ENCODE measurements at places on chromosomes 6 and 20.
A peak's percentile ranks its signal among the peaks of the same experiment; 100 is the strongest.

GRCh38 chr20:9919271-9920014 is 80.6 kb upstream of the PAK5 start:
- DNase-seq = no peak

DNA sequence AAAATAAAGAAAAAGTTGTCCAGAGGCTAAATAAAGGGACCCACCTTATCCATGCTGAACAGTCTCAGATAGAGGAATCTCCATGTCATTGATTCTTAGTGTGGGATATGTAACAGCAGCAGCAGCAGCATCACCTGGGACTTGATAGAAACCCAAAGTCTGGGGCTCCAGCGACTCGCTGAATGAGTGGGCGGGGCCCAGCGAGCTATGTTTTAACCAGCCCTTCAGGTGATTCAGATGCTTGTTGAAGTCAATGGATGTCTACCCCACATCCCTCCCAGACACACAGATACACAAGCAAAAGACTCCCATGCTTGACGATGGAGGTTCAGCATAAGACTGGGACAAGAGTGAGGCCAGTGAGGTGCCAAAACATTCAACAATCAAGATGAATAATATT is 298.6 kb downstream of the UBE3D start:
- DNase-seq = no peak

DNA sequence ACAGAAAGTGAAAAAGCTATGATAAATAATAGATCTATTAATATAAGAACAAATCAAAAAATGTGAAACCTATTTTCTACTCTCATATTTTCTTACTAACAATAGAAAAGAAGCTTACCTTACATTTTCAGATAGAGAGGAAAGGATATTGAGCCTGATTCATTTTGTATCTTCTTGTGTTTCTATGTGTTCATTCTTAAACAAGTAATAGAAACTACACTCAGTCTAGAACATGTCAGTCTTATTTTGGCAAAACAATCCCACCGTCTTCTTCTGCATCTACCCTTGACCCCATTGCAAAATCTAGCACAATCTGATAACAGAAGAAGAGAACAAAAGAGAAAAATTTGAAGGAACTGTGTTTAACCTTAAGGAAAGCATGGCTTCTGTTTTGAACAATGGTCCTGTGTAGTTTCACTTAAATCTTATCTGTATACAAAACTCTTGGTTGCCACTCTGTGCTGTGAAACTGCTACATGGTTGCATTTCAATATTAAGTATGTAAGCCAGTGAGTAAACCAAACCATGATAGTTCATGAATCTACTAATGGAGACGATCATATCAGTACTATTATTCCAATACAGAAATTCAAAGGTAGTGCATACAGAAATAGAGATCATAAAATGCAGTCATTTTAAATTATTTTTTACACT is 69.5 kb upstream of the LGSN start:
- DNase-seq = no peak

- DNase-seq = no peak
Measured at GRCh38 chr6:35968821-35969220, 47.9 kb upstream of the SRPK1 start.

- no peak for DNase-seq
Measured at GRCh38 chr20:54622333-54623295, 147.2 kb downstream of the DOK5 start.

DNA sequence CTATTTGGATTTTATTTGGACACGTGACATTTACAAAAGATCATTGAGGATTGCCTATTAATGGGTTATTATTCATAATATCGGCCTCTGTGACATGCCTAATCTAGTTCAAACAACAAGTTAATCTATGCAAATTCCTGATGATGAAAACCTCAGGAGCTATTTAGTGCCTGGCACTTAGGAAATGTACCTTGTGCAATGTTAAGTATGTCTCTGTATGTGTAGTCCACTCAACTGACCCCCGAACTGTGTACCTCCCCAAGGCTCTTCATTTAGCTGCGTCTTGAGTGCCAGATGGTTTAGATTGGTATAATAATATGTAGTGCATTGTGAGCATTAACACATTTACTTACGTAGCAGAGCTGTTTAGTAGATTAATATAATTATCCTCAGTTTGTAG is 6.9 kb downstream of the LAMA2 start:
- no peak for DNase-seq

- no peak for DNase-seq
Measured at GRCh38 chr20:57000441-57000968, 265.9 kb downstream of the BMP7 start.

- DNase-seq = no peak
Measured at GRCh38 chr6:34463849-34464248, 2.0 kb upstream of the PACSIN1 start.

- no peak for DNase-seq
Measured at GRCh38 chr6:110661414-110661813, 153.9 kb downstream of the CDK19 start.

DNA sequence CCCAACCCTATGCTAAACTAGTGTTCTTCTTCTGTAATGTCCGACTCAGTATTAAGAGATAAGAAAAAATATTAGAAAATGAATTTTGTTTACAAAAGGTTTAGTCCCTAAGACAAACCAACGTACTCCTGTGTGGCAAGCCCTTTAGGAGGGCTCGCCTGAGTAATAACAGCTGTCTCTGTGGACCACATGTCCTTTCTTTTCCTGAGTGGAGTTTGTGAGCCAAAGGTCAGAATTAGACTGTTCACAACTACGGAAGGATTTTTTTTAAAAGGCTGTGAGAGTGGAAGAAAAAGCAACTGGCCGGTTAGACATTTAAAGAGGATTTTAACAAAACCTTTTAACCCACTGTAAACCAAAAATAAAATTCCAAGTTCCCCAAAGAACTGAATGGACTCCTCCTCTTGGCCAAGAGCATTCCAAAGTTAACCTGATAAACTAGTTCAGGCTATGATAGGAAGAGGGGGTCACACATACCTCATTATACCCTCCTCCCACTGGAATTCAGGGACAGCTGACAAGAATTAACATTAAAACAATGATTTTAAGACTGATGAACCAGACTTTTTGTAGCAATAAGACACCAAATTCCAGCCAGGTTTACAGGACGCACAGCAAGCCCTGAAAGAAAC is 43.5 kb downstream of the FAM184A start:
- DNase-seq = no peak

- peak; percentile 59 for DNase-seq
Measured at GRCh38 chr6:1686117-1687098, 76.7 kb downstream of the FOXC1 start.

- peak; percentile 71 for DNase-seq
Measured at GRCh38 chr20:37630166-37630565, 63.7 kb upstream of the CTNNBL1 start.

- DNase-seq = no peak
Measured at GRCh38 chr6:5457041-5457440, 195.7 kb downstream of the FARS2 start.

DNA sequence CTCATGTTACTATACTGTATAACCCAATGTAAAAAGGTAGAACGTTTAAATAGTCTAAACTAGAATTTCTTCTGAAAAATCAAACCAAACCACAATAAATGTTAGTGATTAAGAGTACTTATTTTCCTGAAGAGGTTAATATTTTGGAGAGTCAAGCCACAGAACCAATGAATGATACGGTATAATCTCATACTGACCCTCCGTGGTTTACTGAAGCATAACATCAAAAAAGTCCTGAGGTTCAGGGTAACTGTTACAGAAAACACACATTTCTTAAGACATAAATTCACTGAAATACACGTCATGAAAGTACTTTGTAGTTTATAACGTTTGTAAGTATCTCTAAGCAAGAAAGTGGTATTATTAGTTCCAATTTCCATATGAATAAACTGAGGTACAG is 28.9 kb downstream of the ESF1 start:
- no peak for DNase-seq

- no peak for DNase-seq
Measured at GRCh38 chr6:113701552-113702254, 155.4 kb upstream of the MARCKS start.

DNA sequence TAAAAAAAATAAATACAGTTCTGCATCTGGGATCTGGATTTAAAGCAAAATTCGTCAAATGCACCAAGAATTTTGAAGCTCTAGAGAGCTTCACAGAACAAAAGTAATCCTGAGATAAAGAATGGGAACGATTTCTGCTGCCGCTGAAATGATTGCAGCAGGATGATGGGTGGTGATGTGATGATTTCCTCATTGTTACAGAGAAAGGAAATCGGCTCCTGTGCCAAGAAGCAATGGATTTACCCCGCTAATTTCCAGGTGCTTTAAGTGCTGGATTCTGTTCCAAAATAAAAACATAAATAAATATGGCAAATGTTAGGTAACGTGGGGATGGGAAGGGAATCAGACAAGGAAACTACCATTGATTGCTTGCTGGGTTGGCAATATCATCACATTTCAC is 1067.9 kb upstream of the MAP3K7 start:
- no peak for DNase-seq

GRCh38 chr6:151675746-151676459 is 131.6 kb upstream of the ESR1 start:
- DNase-seq = no peak

GRCh38 chr20:11101696-11102095 is 427.9 kb upstream of the JAG1 start:
- DNase-seq = no peak

DNA sequence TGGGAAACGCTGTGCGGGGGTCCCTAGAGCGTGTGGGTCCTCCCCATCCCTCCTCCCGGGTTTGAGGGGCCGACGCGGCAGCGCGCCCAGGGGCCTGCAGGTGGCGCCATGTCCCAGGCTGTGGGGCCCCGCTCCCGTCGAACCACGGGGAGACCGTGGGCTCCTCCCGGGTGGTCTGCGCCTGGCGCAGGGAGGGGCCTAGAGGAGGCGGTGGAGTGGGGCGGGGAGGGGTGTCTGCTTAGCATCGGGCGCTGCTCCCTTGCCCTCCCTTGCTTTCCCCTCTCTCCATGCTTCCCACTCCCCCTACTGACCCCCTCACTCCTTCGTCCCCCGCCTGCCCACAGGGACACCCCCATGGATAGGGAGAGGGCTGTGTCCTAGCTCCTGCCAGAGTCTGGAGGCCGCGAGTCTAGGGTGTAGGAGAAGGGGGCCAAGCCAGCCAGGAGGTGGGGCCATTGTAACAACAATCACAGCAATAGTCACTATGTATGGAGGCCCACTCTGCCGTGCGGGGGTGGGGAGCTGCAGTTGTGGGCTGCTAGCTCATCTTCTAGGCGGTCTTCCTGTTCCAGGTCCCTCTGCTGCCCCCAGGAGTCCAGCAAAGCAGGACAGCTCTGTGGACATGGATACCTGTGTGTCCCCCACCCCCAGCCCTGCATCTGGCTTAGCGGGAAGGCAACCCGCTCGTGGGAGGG is 51.7 kb downstream of the CHMP4B start:
- no peak for DNase-seq
